ENCODE measurements at places on chromosomes 12 and 14.

GRCh38 chr14:91406982-91407381 lies 10.6 kb downstream of the CCDC88C start:
- DNase-seq: no peak

GRCh38 chr12:47316609-47317049 lies 236.9 kb upstream of the AMIGO2 start:
- no peak for DNase-seq

- DNase-seq: no peak
These were observed 1.1 kb upstream of the SOAT2 start for GRCh38 chr12:53101931-53102781.

DNA sequence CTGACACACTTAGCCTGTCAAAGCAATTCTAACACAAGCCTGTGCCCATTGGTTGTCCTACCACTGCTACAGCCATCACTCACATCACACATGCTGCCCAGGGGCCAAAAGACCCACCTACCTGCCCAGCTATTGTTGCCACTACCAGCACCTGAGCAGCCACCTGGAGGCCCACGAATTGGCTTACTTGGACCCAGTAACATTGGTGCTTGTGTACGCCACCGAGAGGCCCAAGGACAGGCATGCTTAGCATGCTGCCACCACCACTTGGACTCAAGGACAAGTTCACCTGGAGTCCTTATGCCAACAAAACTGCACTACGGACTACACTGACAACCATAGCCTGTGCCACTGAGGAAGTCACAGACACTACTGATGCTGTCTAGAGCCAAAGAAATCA lies 221.1 kb downstream of the SLC38A4 start:
- no peak for DNase-seq

GRCh38 chr14:69612014-69612782 lies 802 bp downstream of the SUSD6 start:
- peak; percentile 14 for DNase-seq

- DNase-seq: no peak
These were observed 62.7 kb downstream of the CHST11 start for GRCh38 chr12:104519190-104520019.

DNA sequence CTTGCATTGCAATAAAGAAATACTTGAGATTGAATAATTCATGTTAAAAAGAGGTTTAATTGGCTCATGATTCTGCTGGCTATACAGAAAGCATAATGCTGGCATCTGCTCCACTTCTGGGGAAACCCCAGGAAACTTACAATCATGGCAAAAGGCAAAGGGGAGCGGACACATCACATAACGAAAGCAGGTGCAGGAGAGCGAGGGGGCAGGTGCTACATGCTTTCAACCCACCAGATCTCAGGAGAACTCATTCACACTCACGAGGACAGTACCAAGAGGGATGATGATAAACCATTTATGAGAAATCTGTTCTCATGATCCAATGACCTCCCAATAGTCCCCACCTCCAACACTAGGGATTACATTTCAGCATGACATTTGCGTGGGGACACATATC lies 172.6 kb downstream of the RASSF9 start:
- DNase-seq: no peak

GRCh38 chr14:33631441-33631840 lies 319.4 kb downstream of the EGLN3 start:
- no peak for DNase-seq

GRCh38 chr14:65438266-65438933 lies 25.9 kb downstream of the FUT8 start:
- no peak for DNase-seq

GRCh38 chr12:107163413-107163812 lies 70.1 kb upstream of the CRY1 start:
- DNase-seq: no peak

DNA sequence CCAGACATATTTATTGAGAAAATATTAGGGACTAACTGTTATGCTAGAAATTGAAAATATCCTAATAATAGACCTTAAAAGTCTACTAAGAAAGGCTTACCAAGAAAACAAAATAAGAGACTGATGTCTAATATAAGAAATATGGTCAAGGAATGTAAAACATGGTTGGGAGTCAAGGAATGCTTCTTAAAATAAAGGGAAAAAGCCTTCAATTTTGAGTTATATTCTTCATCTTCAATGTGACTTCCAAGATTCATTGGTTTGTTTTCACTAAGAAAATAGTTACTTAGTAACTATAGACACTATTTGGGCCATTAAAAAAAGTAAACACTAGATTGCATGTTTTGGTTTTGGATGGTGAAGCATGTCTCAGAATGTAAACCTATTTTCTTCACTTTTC lies 88.1 kb upstream of the ETV6 start:
- DNase-seq: no peak

DNA sequence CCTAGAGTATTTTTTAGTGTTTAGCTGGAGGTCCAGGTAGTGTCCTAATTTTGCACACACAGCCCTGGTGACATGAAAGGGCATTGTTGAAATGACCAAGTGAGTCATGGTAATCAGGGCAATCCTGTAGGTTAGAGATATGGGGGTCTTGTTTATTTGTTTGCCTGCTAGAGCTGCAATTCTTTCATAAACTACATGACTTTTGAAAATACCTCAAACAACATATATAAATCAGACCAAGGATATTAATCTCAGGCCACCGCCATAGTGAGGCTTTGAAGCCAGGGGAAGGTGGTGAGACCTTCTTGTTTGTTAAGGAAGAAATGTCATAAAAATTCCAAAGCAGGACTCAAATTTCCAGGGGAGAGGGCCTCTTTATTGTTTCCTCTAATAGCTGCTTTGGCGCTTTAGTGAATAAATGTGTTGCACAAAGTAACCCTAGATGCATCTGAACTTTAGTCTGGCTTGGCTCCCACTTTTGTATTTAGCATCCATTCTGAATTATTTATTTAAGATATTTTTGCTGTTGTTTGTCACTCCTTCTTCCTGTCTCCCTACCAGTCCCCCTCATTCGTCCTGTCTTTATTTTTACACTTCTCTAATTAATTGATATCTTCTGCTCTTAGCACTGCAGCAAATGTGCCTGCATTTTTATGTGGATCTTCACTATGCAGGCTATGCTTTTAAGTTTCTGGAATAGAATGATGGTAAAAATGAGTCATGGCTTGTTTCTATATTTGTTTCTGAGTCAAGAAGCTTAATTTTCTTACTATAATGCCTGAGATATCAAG lies 430.3 kb downstream of the RAD51B start:
- DNase-seq: no peak

GRCh38 chr12:22474970-22475720 lies 69.2 kb downstream of the C2CD5 start:
- no peak for DNase-seq

DNA sequence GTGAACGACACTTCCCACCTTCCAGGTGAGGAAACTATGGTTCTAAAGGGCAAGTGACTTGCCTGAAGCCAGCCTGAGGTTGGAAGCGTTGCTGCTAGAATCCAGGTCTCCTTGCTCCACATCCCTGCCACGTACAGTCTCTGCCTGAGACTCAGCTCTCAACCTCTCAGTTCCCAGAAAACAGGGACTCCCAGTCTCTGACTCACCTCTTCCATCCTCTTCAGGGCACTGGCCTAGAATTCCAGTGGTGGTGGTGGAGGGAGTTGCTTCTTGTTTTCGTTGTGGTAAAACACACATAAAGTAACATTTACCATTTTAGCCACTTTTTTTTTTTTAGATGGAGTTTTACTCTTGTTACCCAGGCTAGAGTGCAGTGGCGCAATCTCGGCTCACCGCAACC lies 7.3 kb downstream of the GPR68 start:
- DNase-seq: no peak

GRCh38 chr12:111823891-111824290 lies 18.1 kb upstream of the MAPKAPK5 start:
- no peak for DNase-seq

GRCh38 chr14:66680216-66680615 lies 172.3 kb downstream of the GPHN start:
- DNase-seq: no peak

DNA sequence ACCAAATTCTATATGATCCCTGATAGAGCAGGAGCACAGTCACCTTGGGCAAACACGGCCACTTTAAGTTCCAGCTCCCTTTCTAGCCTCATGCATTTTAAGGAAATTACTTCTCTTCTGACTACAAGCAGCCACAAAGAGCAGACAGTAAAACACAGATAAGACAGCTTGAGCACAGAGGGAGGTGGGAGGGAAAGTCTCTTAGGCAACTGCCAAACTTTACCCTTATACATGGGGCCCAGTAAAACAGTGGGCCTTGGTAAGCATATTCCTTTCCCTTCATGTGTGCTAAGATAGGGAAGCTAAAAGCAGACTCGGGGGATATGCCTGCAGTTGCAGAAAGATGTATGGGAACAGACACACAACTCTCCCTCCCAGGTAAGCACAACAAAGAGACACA lies 235.9 kb downstream of the CPNE8 start:
- DNase-seq: no peak

DNA sequence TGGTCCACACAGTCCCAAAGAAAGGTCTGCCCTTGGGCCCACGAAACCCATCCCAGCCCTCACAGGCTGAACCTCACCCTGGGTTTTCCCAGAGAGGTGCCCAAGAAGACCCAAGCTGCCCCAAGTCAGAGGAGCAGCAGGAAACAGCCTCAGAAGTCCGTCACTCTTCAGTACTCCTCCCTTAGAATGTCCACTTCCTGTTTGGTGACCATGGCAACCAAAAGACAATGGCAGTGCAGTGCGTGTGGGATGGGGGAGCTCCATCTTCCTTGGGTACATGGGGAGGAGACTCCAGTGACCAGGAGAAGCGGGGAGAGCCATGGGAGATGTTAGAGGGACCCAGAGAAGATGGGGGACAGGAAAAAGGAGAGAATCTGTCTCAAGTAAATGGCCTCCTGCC lies 11.3 kb downstream of the SELPLG start:
- no peak for DNase-seq

GRCh38 chr12:109147954-109148353 lies 31.6 kb downstream of the ACACB start:
- no peak for DNase-seq

GRCh38 chr14:92759300-92759678 lies 10.9 kb upstream of the LGMN start:
- DNase-seq: no peak

GRCh38 chr12:110281549-110282299 lies 677 bp downstream of the ATP2A2 start:
- peak; percentile 56 for DNase-seq

GRCh38 chr14:105783707-105784106 lies 257.3 kb downstream of the TMEM121 start:
- DNase-seq: no peak

DNA sequence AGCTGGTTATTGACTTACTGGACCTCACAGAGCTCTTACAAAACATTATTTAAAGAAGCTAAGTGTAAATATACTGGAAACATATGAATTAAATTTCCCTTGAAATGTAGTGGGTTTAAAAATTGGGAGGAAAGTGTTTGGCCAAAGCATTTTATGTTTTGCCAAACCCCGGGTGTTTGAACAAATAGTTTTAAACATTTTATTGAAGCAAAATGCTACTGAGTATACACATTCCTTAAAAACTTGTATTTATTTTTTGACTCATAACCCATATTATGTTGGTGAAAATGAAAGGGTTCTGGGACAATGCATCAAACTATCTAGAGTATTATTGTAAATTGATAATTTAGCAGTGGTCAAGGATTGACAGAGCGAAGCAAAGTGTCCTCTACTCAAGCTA lies 1048.5 kb downstream of the SLC6A15 start:
- no peak for DNase-seq

- no peak for DNase-seq
These were observed 188.1 kb downstream of the SLC5A8 start for GRCh38 chr12:101021911-101022388.

- DNase-seq: no peak
These were observed 455.0 kb upstream of the TMEM132C start for GRCh38 chr12:127811988-127812387.

DNA sequence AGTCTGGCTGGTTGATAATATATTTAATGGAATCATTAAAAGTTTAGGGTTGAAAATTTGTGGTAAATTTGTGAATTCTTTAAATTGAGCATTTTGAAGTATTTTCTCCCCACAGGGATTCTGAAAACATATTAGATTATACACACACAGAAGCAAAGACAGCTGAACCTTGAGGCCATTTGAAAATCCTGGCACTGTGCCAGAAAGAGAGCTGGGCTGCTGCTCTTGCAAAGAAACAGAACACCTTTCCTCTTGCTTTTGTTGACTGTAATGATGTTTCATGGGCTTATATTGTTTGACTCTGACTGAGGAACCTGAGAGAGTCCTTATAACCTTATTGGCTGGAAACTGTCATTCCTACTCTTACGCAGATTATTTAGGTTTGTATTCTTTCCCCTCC lies 4.8 kb downstream of the RNF34 start:
- DNase-seq: no peak

DNA sequence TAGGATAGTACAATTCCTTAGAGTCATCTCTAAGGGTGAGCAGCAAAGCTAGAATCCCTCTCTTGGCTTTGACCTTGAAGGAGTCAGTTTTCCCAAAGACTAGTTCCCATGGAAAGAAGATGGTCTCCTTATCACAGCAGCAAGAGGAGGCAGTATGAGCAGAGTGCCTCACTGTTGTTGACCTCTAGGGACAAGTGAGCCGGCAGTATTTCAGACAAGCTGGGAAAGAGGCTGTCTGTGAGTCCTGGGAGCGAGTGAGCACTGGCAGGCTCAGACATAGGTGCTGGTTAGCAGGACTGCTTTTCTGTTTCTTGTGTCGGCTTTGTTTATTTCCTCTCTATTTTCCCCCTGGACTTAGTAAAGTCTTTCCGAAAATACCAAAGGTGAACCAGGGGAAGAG lies 60.7 kb downstream of the NTF3 start:
- no peak for DNase-seq

- DNase-seq: no peak
These were observed 3.8 kb downstream of the CS start for GRCh38 chr12:56296295-56296694.

DNA sequence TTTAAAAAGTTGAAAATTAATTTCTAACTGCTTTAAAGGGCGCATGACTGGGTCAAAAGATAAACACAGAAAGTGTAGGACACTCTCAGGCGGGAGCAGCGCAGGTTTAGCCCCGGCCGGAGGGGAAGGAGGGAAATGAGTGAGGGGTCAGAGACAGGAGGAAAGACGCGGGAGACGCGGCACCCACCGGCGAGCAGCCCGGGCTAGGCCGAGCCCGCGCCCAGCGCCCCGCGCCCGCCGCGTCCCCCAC lies 591 bp downstream of the GXYLT1 start:
- no peak for DNase-seq

DNA sequence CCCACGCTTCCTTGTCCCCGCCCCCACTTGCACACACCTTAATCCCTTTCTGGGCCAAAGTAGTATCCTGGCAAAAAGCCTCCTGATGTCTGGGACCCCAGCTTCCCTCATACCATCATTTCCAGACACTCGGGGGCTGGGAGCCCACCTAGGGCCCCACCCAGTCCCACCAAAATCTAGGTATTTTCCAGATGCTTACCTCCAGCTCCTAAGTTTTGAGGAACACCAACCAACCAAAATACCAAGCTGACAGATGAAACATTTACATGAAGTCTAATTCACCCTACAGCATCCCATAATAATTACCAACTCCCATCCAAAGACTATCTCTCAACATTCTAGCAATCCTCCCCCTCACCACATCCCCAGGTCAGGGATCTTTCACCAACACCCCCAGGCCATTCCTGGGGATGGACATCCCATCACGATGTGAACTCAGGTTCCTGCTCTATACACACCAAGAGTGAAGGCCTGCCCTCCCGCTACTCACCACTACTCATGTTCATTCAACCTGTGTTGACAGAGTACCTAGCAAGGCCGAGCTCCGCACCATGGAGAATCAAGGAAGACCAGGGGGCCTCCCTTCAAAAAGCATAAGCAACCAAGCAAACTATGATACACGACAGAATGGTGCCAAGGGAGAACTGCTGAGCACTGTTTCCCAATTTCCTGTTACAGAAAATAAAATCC lies 1.6 kb upstream of the CHD4 start:
- DNase-seq: no peak

GRCh38 chr14:64696355-64696857 lies 7.8 kb upstream of the PLEKHG3 start:
- no peak for DNase-seq
